Activated T-cell treated with anti-CD3 and anti-CD28 coated beads, Interleukin-2, amount 50 U/mL, for 72 hours (primary cell): ENCODE measurements at places on chromosomes 11 and 22.
A peak's percentile ranks its signal among the peaks of the same experiment; 100 is the strongest.

GRCh38 chr22:35442471-35442870 is 42.5 kb downstream of the MCM5 start:
- DNase-seq, result no peak

DNA sequence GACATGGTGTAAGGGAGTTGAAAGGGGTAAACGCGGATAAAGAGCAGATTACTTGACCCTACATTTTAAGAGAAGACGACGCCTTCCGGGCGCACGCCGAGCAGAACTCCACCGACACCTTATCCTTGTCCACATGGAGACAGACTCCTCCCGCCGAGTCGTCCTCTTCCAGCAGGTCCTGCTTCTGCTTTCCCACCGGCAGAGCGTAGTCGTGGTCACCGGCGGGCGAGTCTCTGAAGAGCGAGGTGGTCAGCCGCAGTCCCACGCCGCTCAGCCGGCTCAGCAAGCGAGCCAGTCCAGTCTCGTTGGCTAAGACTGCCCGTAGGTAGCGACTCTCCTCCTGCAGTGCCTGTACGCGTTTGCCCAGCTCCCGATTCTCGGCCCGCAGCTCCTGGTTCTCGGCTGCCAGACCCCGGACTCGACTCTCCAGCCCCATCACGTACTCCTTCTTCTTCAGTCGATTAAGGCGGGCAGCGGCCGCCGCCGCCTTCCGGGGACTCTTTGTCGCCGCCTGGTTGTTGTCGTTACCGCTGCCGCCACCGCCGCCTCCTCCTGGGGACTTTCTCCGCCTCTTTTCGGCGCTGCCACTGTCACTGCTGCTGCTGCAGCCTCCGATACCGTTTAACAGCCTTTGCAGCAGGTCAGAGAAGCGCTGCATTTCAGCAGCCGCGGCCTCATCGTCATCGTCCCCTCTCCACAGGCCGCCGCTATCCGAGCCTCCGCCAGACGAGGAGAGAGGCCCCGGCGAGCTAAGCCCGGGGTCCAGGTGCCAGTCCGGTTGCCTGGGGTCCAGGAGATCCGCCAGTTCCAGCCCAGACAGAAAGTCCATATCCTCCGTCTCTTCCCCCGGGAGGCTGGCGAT is 945 bp downstream of the CREBZF start:
- peak; percentile 91 for DNase-seq

DNA sequence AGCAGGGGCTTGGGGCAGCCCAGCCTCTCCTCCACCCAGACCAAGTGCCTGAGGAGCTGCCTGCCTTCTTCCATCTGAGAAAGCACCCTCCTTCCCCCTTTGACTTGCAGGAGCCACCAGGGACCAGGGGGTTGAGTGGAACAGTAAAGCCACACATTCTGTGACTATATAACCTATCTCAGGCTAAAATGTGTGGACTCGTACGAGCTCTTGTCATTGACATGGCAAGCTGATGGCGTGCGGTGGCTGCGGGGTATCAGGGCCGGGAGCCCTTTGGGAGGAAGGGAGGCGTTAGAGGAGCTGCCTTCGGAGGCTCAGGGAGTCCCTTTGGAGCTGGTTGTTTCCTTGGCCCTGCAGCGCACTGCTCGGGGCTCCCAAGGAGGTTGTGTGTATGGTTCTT is 84.5 kb downstream of the CEP164 start:
- no peak for DNase-seq

DNA sequence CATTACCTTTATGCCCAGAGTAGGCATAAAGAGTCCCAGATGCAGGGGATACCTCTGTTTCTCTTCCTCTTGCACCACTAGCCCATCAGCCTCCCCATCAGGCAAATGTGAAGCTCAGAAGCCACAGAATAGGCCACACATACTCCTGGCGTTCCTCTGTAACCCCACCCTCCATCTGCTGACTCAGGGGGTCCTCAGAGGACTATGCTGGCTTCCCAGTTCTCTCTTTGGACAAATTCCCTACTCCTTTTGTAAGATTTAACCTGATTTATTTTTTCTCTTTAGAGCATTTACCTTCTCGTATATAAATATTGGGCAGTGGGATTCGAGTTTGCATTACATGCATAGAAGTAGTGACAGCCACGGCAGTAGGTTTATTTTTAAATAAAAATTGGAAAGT is 262.3 kb upstream of the CADM1 start:
- DNase-seq, result no peak

DNA sequence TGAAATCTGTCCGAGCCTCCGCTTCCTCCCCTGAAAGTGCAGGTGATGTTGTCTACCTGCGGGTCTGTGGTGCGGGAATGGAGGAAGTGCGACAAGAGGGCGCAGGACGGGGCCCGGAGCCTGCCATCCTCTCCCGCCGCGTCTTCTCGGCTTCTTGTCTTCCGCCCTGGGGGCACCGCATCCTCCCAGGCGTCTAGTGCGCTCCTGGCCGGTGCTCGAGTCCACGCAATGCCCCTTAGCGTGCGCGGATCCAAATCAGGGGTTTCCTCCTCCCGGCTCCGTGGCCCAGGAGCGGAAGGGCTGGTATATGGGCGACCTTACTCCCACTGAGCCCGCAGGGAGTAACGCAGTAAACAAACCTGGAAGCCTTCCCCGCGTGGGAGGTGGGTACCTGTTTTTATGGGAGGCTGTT is 405 bp downstream of the SFI1 start:
- peak; percentile 54 for DNase-seq

- DNase-seq, result no peak
Measured at GRCh38 chr11:8357505-8357888, 93.8 kb upstream of the LMO1 start.

- no peak for DNase-seq
Measured at GRCh38 chr11:128057786-128058395, 529.5 kb downstream of the ETS1 start.

DNA sequence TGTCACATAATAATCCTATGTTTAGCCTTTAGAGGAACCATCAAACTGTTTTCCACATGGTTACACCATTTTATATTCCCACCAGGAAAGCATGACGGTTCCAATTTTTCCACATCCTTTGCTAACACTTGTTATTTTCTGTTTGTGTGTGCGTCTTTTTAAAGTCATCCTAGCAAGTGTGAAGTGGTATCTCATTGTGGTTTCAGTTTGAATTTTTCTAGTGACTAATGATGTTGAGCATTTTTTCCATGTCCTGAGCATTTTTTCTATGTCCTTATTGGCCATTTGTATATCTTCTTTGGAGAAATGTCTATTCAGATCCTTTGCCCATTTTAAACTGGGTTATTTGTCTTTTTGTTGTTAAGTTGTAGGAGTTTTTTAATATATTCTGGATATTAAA is 53.7 kb upstream of the DEPDC7 start:
- DNase-seq, result no peak

- DNase-seq, result no peak
Measured at GRCh38 chr11:113764527-113765219, 8.8 kb downstream of the ZW10 start.

DNA sequence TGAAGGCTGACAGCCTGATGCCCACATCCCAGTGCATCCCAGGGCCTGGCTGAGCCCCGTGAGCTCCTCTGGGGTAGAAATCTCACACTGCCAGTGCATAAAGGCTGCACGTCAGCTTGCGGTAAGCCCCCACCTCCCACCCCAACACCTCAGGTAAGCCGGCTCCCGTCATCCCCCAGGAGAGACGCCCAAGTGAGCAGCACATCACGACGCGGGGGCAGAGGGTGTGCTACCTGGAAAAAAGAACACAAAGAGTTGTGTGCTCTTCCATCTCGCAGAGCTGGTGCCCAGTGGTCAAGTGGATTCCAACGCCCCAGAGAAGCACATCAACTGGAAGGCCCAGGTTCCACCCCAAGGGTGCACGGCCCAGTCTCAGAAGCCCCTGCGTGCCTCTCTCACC is 50.0 kb downstream of the IGSF9B start:
- DNase-seq, result no peak

- peak; percentile 89 for DNase-seq
Measured at GRCh38 chr11:86214710-86215109, 29.8 kb upstream of the EED start.

DNA sequence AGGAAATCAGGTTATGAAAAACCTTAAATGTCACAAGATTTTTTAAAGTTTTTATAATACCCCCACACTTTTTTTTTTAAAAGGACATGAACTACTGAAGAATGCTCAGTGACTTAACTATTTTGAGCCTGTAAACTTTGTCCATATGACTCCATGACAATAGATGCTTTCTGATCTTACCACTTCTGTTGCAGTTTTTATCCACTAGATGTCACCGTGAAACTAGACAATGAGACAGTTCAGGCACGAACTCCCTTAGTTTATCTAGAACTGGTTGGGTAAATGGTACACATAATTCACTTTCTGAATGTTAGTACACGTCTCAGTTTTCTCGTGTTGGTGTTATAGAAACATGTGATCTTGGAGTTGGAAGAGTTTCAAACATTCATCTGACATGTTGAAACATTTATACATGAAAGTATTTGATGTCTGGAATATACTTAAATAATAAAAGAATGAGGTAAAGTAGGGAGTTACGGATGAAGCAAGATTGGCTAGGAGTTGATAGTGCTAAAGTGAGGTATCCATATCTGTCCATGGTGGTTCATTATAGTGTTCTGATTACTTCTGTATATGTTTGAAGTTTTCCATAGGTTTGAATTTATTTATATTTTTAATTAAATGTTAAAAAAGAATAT is 8.1 kb downstream of the CCDC15 start:
- DNase-seq, result peak; percentile 9

- DNase-seq, result no peak
Measured at GRCh38 chr22:17103351-17103750, 17.8 kb downstream of the TMEM121B start.

GRCh38 chr11:29187215-29187614 is 829.6 kb downstream of the KCNA4 start:
- no peak for DNase-seq

- DNase-seq, result no peak
Measured at GRCh38 chr22:36065462-36065774, 36.8 kb upstream of the RBFOX2 start.

DNA sequence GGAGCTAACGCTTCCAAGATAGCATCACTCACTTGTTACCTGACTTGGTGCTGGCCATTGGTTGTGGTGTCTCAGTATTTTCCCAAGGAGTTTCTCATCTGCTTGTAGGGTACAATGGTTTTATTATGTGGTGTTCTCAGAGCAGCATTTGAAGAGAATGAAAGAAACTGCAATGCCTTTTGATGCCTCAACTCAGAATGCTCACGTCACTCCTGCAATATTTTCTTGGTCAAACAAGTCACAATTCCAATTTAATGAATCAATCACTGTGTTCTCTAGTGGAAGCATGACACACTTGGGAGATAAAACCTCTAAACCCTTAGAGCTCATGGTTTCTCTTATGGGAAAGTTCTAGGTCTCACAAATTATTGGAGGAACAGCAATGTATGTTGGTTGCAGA is 2.0 kb upstream of the OR5D14 start:
- no peak for DNase-seq

DNA sequence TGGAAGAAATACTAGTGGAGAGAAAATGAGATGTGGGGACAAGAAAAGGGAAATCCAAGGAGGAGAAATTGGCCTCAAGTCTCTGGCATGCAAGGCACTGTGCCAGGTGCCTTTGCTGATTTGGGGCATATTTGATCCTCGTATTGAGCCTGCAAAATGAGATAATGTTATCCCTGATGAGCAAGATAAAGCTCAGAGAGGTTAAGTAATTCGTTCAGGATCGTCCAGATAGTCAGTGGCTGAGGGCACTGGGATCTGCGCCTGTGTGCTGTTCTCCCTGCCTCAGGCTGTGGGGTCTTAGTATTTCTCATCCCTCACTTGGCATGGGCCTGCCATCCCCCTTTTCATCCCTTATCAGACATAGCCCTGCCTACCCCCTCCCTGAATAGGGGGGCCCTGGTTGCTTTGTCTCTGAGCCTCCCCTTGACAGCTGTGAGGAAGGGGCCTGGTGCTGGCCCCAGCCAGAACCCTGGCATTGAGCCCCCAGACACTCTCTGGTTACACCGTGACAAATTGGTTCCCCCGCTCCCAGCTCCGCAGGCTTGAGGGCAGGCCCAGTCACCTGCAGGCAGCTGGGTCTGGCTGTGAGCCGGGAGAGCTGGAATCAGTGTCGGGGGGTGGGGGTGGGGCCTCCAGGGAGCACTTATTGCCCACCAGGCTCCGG is 85.7 kb downstream of the NECTIN1 start:
- no peak for DNase-seq

DNA sequence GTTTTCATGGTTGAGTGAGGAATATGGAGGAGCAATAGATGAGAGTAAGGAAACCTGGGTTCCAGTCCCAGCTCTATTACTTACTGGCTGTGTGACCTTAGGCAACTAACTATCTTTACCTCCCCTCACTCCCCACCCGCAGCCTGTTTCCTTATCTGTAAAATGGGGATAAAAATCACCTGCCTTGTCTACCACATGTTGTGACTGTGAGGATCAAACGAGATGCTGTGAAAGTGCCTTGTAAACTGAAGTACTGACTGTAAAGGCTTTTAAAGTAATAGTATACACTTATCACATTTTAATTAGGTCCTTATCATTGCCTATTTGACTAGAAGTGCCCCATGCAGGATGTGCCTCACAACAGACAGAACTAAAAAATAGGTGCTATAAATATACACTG is 18.9 kb upstream of the PPP2R1B start:
- DNase-seq, result no peak

DNA sequence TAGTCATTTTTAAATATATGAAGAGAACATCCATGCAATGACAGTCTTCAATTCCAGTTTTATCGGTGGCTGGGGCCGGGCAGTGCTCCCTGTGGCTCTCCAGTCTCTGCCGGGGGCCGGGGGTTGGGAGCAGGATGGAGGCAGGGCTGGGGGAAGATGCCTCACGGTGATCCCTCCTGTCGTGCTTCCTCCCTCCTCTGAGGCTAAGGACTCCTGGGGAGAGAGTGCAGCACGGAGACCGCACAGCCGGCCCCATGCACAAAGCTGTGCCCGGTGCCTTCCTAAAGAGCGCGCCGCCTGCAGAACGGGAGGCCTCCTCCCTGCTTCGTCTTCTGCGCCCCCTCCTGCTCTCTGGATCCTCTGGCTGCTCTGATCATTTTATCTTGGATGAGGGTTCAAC is 20.5 kb downstream of the GAL start:
- DNase-seq, result no peak

- DNase-seq, result peak; percentile 29
Measured at GRCh38 chr22:31089160-31090100, 8.3 kb downstream of the SMTN start.

GRCh38 chr22:40156001-40156516 is 21.7 kb upstream of the TNRC6B start:
- DNase-seq, result peak; percentile 17

DNA sequence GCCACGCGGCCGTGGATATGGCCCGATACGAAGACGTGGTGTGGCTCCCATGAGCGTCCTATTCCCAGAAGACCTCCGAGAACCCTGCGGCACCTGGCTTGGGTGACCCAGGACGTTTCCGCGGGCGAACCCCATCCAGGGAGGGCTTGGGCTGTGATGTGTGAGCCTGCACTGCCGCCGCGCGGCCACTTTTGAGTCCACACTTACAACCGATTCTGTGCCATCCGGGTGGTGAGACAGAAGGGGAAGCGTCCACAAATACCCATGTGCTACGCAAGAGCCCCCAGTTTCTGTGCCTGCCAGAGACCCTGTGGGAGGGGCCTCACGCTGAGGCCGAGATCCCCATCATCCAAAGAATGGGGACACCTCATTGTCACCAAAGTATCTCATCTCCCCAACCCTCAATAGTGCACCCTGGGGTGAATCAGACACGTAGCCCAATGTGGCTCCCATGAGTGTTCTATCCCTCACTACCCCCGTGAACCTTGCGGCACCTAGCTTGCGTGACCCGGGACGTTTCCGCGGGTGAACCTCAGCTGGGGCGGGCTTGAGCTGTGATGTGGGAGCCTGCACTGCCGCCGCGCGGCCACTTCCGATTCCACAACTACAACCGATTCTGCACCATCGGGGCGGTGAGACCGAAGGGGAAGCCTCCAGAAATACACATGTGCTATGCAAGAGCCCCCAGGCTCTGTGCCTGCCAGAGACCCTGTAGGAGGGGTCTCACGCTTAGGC is 4.6 kb upstream of the H19 start:
- DNase-seq, result no peak
